ENCODE measurements at places on chromosomes 6 and 20.

DNA sequence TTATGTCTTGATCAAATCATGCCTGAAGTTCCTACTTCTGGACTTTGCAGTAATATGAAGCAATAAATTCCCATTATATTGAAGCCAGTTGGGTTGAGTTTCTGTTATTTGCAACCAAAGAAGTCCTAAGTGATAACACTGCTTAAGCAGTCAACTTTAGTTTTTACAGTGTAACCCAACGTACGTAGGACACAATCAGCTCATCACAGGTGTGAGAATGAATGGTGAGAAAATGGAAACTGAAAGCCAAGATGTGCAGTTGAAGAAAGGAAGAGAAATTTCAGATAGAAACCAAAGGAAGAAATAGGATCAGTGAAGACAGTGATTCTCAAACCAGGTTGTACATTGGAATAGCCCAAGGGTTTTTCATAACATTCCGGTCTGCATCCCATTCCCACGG is 211.4 kb upstream of the ZFP64 start:
- DNase-seq, result no peak

DNA sequence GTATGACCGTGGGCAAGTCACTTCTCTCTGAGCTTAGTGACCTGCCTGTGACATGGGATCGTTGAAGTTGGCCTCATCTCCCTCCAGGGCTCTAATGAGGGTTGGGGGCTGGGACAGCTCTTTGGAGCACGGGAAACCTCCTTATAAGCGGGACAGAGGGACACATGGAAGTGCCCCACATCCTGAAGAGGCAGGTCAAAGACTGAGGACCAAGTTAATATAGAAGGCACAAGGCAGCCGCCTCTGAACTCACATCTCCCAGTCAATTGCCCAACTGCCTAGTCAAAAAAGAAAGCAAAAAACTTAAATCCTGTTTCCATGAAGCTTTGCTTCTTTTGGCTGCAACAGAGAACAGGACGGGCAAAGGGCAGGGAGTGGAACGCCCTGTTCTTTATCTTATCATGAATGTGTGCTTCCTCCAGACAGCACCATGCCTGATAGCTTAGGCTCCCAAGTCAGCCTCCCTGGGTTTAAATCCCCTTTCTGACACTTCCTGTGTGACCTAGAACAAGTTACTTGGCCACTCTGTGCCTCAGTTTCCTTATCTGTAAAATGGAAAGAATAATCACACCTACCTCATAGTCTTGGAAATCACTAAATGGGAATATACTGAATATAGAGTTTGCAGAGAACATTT is 27.1 kb downstream of the LBP start:
- no peak for DNase-seq

DNA sequence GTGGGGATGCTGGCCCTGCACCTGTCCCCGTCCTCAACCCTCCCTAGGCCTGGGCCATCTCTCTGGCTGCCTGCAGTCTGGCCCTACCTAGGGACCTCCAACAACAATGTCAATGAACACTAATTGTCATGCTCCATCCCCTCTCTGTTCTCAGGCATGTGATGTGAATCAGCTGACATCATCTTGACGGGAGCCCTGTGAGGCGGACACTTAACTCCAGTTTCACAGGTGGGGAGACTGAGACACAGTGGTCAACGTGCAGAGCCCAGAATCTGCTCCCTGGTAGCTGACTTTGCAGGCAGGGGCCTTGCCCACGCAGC is 762 bp upstream of the TCEA2 start:
- DNase-seq, result no peak

GRCh38 chr6:36118550-36119107 is 11.7 kb upstream of the MAPK13 start:
- peak; percentile 15 for DNase-seq

- no peak for DNase-seq
Observed at GRCh38 chr20:19935842-19936241, 81.3 kb upstream of the NAA20 start.

- DNase-seq, result no peak
Observed at GRCh38 chr6:52371656-52372191, 9.8 kb downstream of the PAQR8 start.

DNA sequence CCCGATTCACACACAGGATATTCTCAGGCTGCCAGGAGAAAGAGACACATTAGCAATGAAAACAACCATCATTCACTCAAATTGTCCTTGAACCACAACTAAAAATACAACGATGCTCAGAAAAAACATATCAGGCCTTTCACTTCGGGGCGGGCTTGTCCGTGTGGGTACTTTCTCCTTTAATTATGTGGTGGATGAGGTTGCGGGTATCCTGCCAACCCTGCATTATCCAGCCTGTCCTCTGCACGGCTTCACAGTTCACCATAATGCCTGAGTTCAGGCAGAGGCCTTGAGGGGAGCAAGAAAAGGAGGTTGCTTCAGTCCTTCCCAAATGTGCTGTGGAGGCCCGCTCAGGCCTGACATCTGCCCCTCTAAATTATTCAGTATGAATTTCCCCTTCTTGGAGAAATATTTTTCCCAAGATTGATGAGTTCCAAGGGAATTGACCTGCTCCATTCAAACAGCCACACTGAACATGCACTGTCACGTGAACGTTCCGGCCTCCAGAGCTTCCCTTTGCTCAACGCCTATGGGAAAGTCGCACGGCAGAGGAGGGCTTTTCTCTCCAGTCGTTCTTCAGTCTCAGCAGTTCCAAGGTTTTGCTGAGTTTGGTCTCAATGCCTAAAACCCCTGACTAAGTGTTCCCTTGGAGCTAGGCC is 70.3 kb downstream of the MYLK4 start:
- no peak for DNase-seq

DNA sequence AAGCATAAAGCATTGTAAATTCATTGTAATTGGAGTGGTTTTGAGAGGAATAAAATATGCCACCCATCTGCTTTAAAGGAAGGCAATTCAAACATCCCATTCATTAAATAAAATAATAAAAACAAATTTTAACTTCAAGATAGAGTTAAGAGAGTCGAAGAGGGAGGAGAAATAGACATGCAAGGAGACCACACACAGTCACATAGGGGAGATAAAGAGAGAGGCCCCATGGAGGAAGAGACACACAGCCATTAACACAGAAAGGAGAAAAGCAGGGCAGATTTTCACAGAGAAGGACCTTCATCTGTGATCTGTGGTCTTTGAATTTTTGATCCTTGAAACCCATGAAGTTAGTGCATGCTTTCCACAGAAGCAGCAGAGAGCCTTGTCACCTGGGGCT is 214.3 kb upstream of the TCF21 start:
- no peak for DNase-seq

- no peak for DNase-seq
Observed at GRCh38 chr6:167572841-167573271, 248.0 kb downstream of the TTLL2 start.

- DNase-seq, result no peak
Observed at GRCh38 chr20:37407019-37407566, 61.2 kb downstream of the SRC start.

- no peak for DNase-seq
Observed at GRCh38 chr6:5782783-5783547, 223.8 kb downstream of the NRN1 start.

DNA sequence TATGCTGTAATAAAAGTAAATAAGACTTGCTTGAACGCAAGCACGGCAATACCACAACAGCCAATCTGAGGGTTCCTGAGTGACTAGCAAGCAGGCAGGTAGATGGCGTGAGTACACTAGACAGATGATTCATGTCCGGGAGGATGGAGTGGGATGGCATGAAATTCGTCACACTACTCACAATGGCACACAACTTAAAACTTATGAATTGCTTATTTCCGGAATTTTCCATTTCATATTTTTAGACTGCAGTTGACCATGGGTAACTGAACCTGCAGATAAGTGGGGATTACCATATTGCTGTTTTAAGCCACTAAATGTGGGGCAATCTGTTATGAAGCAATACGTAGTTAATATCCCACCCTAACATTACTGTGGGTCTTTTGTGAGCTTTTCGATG is 93.6 kb upstream of the NFATC2 start:
- no peak for DNase-seq

GRCh38 chr20:9375221-9375681 is 139.1 kb upstream of the LAMP5 start:
- no peak for DNase-seq

- DNase-seq, result no peak
Observed at GRCh38 chr20:38152621-38153221, 12.3 kb downstream of the TGM2 start.

GRCh38 chr6:30483677-30484279 is 5.5 kb upstream of the HLA-E start:
- no peak for DNase-seq

- DNase-seq, result no peak
Observed at GRCh38 chr20:8344631-8345030, 212.6 kb downstream of the PLCB1 start.

DNA sequence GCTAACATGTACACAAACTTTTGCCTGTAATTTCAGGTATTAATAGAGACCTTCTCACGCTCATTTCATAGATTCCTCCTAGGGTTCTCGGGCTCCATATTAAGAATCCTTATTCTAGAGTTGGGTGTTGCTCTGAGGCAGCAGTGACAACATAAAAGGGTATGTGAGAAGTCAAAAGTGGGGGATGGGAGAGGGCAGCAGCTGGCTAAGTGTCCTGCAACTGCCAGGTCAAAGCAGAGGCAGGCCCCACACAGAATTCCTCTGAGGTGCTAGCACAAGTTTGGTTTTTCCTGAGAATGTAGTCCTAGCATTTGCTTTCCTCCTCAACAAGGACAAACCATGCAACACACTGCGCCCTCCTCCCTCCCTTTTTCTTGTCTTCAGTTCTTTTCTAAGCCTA is 4.6 kb downstream of the NSFL1C start:
- DNase-seq, result no peak

- DNase-seq, result no peak
Observed at GRCh38 chr20:18734525-18735189, 78.9 kb upstream of the SCP2D1 start.

DNA sequence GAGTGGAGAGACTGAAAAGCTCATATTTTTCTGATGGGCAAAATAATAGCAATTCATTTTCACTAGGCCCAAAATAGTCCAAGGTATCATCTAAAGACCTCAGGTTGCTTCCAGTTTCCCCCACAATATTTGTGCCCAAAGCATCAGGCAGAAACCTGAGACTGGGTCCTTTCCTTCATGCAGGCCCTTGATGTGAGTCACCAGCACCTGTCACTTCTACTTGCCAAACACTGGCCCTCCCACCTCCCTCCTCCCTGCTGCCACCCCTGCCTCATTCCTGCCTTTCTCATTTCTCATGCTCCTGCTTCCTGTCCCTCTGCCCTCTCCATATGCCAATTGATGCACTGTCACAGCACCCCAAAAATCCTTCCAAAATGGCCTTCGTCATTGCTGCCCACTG is 230.4 kb upstream of the CST7 start:
- no peak for DNase-seq

DNA sequence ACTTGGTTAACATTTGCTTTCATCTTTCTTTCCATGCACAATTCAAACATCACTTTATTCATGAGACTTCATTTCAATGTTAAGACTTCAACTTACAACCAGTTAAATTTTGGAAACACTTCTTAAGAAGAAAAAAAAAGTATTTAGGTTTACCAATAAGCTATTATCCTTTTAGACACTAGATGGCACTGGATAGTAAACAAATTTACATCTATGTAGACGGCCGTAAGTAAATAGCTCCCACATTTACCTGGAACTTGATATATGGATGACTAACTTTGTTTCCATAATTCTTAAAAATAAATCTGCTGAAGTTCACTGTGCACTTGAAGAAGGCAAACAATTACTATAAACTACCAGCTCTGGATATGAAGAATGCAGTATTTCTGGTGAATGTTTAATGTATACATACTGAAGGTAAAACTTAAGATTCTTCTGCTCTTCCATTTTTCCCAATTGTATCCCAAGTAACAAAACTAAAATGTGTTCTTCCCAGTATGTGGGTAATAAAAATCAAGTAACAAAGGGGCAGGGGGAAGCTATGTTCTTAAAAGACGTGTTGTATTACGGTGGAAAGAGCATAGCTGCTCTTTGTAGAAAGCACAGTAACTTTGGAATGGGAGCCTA is 130.6 kb upstream of the C6orf118 start:
- DNase-seq, result no peak

- DNase-seq, result no peak
Observed at GRCh38 chr6:135990855-135991464, 139.5 kb downstream of the PDE7B start.

DNA sequence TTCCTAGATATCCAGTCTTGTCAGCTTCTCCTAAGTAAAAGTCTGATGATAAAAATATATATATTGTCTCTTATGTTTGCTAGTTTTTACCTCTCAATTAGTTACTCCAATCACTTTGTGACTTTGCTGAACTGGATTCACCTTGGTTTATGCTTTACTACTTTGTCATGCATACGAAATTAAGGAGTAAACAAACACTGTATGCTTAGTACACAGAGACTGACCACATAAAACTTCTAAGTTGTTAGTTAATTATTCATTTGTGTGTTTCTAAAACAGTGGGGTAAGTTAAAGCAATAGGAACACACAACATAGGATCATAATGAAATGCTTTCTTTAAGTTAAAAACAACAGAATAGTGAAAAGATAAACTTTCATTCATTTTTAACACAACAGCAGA is 877.3 kb upstream of the MAP3K7 start:
- no peak for DNase-seq

GRCh38 chr20:63016514-63017075 is 9.8 kb upstream of the BHLHE23 start:
- no peak for DNase-seq

All from activated CD4-positive, alpha-beta T cell treated with anti-CD3 and anti-CD28 coated beads for 24 hours (primary cell).